ENCODE measurements at places on chromosomes 5 and 9.

DNA sequence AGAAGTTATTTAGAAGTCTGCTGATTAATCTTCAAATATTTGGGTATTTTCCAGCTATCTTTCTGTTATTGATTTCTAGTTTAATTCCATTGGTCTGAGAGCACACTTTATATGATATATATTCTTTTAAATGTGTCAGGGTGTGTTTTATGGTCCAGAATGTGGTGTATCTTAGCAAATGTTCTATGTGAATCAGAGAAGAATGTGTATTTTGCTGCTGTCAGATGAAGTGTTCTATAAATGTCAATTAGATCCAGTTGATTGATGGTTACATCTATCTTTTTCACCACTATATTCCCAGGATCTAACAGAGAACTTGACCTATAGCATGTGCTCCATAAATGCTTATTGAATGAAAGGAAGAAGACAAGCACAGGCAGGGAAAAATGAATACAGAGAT is 17.5 kb upstream of the ERAP1 start:
- DNase-seq: no peak

DNA sequence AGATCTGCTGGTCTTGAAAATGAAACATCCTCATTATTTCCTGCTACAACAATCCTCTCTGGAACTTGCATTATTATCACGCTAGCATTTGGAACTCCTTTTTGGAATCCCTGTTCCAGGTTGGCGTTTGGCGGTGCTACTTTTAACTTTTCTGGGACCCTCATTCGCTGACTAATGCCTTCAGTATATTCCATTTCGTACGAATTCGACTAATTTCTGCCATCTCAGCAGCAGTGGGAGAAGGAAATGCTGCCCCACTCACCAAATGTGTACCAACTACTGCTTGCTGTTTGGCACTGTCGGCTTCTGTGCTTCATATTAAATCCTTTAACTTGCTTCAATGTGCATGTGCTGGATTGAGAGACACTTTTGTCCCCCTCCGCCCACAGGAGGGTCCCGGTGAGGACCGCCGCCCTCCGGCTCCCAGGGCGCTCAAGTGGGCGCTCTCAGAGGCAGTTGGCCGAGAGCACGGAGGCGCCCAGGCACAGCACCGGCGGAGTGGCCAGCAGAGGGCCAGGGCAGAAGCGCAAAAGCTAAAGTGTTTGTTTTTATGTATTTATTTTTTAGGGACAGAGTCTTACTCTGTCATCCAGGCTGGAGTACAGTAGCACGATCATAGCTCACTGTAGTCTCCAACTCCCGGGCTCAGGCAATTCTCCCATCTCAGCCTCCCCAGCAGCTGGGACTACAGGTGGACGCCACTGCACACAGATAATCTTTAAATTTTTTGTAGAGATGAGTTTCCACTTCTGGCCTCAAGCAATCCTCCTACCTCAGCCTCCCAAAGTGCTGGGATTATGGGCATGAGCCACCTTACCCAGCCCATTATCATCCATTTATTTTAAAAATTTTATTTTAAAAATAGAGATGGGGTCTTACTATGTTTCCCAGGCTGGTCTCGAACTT is 11.9 kb downstream of the PDE6A start:
- DNase-seq: no peak

GRCh38 chr5:54001976-54002775 is 308.2 kb downstream of the ARL15 start:
- no peak for DNase-seq

- DNase-seq: no peak
Observed at GRCh38 chr9:136437839-136438547, 1.7 kb downstream of the INPP5E start.

- no peak for DNase-seq
Observed at GRCh38 chr5:123007754-123008153, 28.8 kb downstream of the PPIC start.

DNA sequence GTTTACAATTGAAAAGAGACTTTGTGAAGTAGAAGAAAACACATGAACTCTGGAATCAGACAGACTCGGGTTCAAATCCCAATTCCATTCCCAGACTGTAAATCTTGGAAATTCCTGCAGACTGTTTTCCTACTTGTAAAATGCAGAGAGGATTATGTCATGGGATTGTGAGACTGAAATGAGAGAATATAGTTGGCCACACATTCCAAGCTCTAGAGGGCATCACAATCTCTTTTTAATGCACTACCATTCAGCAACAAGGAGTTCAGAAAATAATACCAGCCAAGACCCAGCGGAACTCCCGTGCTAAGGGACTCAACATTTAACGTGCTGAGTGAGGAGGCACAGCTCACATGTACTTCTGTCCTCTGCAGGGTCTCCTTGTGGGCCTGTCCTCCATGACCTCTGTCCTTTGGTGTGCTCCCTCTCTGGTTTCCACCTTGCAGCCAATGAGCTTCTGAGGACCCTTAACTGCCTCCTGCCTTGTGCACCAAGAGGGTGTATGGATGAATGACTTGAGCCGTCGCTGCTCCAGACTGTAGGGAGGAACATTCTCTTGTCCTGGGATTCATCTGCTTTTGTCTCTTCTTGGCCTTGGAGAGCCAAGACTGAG is 263.5 kb downstream of the NTRK2 start:
- peak; percentile 22 for DNase-seq

DNA sequence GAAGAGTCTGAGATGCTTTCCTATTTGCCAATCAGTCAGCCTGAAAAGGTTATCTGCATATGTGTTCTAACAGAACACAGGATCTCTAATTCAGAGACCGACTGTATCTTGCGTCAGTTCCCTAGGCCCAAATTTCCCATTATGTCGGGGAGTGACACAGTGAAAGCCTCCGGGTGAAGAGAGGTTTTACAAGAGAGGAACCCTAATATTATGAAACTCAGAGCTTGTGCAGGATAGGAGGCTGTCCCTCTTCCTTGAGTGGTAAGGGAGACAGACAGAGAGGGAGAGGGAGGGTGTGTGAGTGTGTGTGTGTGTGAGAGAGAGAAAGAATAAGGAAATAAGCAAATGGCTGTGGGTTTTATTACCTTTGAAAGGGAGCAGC is 1.9 kb downstream of the CD14 start:
- DNase-seq: no peak
